ENCODE measurements at places on chromosomes 12 and 14.

GRCh38 chr14:82796086-82796485, 1262.4 kb upstream of the SEL1L start:
- no peak for DNase-seq

DNA sequence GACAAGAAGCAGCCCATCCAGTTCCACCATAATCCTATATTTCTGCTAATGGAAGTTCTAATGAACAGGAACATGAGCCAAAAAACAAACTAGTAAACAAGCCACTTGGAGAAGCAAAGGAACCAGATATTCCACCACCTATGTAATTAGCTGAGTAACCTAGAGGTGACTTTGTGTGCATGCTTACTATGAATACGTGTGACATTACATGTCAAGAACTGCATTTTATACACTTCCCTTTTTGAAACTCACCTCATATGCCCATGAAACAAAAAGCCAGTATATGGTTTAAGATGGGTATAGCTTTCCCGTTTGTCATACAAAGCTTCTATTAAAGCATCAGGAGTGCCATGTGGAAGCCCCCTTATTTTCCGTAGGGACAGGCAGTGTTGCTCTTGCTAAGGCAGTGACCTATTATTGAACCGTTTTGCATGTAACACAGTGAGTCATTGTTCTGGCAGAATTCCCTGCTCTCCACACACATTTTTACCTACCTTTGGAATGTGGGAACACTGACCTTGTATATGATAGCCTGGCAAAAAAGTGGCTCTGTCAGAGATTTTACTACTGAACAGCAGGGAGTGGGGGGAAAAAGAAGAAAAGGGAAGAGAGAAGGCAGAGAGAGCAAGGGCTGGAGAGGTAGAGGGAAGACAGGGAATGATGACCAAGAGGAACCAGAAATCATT, 34.8 kb upstream of the FRMD6 start:
- no peak for DNase-seq

GRCh38 chr12:107553211-107553765, 132.3 kb upstream of the PWP1 start:
- no peak for DNase-seq

- DNase-seq: no peak
Observed at GRCh38 chr12:91037276-91037675, 20.5 kb downstream of the KERA start.

DNA sequence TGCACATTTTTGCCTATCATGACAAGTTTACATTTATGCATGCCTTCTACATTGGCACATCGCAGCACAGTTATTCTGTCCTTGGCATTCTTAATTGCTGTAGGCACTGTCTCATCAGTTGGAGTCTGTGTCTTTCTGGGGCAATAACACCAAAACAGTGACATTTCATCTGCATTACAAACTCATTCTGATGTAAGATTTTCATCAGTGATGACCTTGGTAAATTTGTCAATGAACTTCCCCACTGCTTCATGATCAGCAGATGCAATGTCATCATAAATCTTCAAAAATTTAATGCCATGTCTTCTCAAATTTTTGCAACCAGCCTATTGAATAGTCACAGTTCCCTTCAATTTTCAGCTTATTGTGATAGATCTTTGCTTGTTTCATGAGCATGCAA, 85.5 kb downstream of the CAPZA3 start:
- DNase-seq: no peak

DNA sequence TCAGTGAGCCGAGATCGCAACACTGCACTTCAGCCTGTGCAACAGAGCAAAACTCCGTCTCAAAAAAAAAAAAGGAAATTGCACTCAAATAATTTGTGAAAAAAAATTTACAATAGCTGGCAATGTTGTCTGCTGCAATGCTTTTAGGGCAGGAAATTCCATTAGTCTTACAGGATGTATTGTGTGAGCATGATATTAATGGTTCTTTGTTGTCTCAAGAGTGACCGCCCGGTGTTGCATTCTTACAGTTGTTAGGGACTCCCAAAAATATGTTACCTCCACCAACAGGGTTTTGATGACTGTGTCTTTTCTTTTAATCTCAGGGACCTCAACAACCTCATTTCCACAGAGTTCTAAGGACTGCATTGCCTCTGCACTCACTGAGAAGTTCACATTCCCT, 44.8 kb downstream of the PZP start:
- DNase-seq: no peak

- no peak for DNase-seq
Observed at GRCh38 chr12:52053536-52054209, 2.4 kb downstream of the NR4A1 start.

DNA sequence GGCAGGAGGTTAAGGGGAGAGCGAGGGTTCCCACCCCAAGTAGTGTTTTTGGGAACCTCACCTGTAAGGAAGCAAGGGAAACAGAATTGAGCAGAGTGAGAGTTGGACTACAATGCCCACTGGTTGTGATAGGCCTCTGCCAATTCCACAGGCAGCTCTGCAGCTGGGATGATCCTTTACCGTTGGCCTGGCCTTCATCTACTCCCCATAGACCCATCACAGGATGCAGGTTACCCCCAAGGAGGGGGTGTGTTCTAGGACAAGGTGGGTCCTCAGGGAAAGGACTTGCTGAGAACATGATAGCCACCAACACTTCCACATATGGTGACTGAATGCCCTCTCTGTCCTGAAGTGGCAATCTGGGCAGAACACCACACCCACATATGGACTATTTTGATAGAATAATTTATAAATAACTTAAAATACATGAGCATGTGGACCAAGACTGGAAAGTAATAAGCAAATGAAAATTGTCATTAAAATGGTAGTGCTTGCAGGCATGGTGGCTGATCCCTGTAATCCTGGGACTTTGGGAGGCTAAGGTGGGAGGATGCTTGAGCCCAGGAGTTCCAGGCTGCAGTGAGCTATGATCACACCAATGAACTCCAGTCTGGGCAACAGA, 8.4 kb downstream of the PHLDA1 start:
- no peak for DNase-seq
